ENCODE measurements at places on chromosomes 6 and 20. TPM values are rescaled to one million over a fixed set of nuclear protein-coding genes. Genes with fewer than 3 reads are reported as not detected.
A peak's percentile ranks its signal among the peaks of the same experiment; 100 is the strongest.

- no peak overlapping the region for H3K4me3 ChIP-seq
- no peaks in the 10 kb centered on the region for H3K4me1 ChIP-seq
- H3K36me3 ChIP-seq = no peaks in the 10 kb centered on the region
- no peak overlapping the region for H3K27ac ChIP-seq
These were observed 153.5 kb upstream of the MLN start for GRCh38 chr6:33957131-33957891.

GRCh38 chr6:108866798-108867197 lies 18.6 kb downstream of the ARMC2 start:
- H3K27ac ChIP-seq = no peak overlapping the region
- peaks cover 10% of the 10 kb centered on the region for H3K36me3 ChIP-seq
- peaks cover 45% of the 10 kb centered on the region for H3K4me1 ChIP-seq
- no peaks in the 10 kb centered on the region for H3K27me3 ChIP-seq
- no peak overlapping the region for H3K4me3 ChIP-seq

DNA sequence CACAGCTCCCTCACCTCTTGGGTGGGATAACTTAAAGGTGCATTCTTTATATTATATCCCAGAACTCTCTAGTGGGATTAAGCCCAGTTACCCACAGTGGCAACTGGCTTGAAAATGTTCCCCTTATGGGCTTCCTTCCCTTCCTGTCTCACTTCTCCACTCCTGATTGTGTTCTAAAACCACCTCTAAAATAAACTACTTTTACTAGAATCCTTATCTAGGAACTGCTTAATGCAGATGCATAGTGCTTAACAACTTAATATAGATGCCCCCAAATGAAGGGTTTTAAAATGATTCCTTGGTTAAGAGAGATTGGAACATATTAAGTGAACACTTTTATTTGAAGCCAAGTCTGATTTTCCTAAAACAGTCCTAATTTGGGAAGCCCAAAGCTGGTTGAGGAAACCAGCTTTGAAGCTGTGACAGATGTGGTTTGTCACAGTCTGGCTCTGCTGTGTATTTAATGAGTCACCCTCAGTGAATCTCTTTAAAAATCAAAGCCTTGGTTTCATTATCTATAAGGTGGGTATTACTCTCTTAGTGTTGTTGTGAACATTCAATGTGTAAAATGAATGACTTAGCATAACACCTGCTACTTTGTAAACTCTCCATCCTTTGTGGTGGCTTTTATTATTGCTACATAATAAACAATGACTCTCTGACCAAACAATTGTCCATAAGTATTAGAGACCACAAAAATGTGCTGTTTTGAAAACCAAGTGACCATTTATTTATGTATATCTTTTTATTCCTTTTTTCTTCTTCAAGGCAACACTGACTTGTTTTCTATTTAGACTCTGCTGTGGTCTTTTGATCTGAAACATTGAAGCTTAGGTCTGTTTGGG lies 24.4 kb downstream of the PLCB1 start:
- H3K4me1 ChIP-seq = peaks cover 58% of the 10 kb centered on the region
- H3K27ac ChIP-seq = peak overlapping the region; percentile 70
- no peaks in the 10 kb centered on the region for H3K27me3 ChIP-seq
- H3K4me3 ChIP-seq = peak overlapping the region; percentile 78

DNA sequence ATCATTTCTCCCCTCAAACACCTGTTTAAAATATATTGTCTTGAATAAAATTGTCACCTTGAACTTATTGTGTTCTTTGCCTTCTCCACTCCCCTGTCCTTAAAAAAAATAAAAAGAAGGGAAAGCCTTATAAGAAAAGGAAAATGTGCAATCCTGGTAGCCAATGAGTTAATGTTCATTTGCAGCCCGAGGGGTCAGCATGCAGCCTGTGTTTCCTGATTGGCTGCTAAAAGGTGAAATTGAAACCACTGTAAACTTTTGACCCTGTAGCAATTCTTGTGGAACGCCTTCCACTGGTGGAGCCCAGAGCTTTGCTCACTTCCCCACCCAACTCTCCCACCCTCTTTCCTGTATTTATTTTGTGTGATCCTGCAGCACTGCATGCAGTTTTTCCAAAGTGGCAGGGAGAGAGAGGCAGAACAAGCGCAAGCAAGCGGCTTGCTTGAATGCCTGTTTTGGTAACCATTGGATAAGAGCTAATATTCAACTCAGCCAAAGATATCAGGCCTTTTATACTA lies 74.9 kb downstream of the NCOA3 start:
- no peaks in the 10 kb centered on the region for H3K36me3 ChIP-seq
- DNase-seq = no peak
- H3K4me1 ChIP-seq = peaks cover 47% of the 10 kb centered on the region
- H3K4me3 ChIP-seq = peak overlapping the region; percentile 30
- peak overlapping the region; percentile 62 for H3K27ac ChIP-seq

DNA sequence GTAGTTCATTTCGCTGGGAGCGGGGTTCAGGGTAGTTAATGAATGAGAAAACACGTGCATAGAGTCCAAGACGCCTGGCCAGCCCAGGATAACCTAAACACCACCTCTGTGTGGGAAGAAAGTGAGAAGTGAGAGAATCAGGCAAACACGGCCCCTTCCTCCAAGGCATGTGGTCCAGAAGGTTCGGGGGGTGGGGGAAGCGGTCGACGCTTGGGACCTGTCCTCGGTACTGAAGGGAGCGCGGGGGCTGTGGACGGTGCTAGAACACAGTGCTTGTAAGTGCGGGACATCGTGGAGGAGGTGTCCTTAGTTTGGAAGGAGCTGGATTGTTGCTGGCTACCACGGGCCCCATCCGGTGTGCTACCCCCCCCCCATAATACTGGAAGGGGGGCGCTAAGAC lies 1.7 kb upstream of the VSTM2L start:
- H3K4me3 ChIP-seq = no peak overlapping the region
- H3K4me1 ChIP-seq = peaks cover 14% of the 10 kb centered on the region
- H3K27ac ChIP-seq = no peak overlapping the region
- peaks cover 50% of the 10 kb centered on the region for H3K27me3 ChIP-seq
- H3K36me3 ChIP-seq = peaks cover 4% of the 10 kb centered on the region
- no peak for DNase-seq

- H3K36me3 ChIP-seq = no peaks in the 10 kb centered on the region
These were observed 282.8 kb upstream of the SGK1 start for GRCh38 chr6:134600671-134601070.

GRCh38 chr6:105941621-105942412 lies 144.3 kb upstream of the PRDM1 start:
- no peak overlapping the region for H3K27ac ChIP-seq
- no peak overlapping the region for H3K4me3 ChIP-seq
- H3K4me1 ChIP-seq = peaks cover 14% of the 10 kb centered on the region
- H3K36me3 ChIP-seq = no peaks in the 10 kb centered on the region
- DNase-seq = no peak

- H3K4me1 ChIP-seq = no peaks in the 10 kb centered on the region
- H3K4me3 ChIP-seq = no peak overlapping the region
- H3K27ac ChIP-seq = no peak overlapping the region
- no peaks in the 10 kb centered on the region for H3K36me3 ChIP-seq
- no peaks in the 10 kb centered on the region for H3K27me3 ChIP-seq
- no peak for DNase-seq
These were observed 27.5 kb downstream of the EPB41L1 start for GRCh38 chr20:36181934-36182603.

- H3K4me3 ChIP-seq = no peak overlapping the region
- peaks cover 16% of the 10 kb centered on the region for H3K27me3 ChIP-seq
- no peaks in the 10 kb centered on the region for H3K4me1 ChIP-seq
- H3K36me3 ChIP-seq = no peaks in the 10 kb centered on the region
- DNase-seq = no peak
- H3K27ac ChIP-seq = no peak overlapping the region
These were observed 86.3 kb downstream of the SLC22A23 start for GRCh38 chr6:3370361-3371221.

GRCh38 chr20:41587956-41588355 lies 30.2 kb downstream of the CHD6 start:
- H3K27me3 ChIP-seq = no peaks in the 10 kb centered on the region
- H3K4me3 ChIP-seq = no peak overlapping the region
- H3K36me3 ChIP-seq = peaks cover 16% of the 10 kb centered on the region
- peaks cover 16% of the 10 kb centered on the region for H3K4me1 ChIP-seq
- H3K27ac ChIP-seq = no peak overlapping the region

DNA sequence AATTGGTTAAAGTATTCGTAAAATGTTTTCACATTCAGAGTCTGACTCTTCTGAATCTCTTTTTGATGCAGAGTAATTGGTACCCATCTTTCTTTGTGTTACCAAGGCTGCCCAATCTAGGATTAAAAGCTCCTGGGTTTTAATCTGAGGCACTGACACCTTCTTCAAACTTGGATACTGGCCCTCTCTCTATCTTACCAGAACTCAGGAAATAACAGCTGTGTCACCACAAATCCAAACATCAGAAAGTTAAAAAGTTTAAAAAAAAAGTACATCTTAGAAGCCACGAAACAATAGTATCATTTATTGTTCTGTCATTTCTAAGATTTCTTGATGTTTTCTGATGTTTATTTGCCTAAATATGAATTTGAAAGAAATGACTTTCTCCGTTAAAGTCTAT lies 255.5 kb upstream of the RUNX2 start:
- H3K36me3 ChIP-seq = peaks cover 3% of the 10 kb centered on the region
- H3K27me3 ChIP-seq = no peaks in the 10 kb centered on the region
- no peak overlapping the region for H3K4me3 ChIP-seq
- no peak for DNase-seq
- H3K4me1 ChIP-seq = peaks cover 6% of the 10 kb centered on the region

DNA sequence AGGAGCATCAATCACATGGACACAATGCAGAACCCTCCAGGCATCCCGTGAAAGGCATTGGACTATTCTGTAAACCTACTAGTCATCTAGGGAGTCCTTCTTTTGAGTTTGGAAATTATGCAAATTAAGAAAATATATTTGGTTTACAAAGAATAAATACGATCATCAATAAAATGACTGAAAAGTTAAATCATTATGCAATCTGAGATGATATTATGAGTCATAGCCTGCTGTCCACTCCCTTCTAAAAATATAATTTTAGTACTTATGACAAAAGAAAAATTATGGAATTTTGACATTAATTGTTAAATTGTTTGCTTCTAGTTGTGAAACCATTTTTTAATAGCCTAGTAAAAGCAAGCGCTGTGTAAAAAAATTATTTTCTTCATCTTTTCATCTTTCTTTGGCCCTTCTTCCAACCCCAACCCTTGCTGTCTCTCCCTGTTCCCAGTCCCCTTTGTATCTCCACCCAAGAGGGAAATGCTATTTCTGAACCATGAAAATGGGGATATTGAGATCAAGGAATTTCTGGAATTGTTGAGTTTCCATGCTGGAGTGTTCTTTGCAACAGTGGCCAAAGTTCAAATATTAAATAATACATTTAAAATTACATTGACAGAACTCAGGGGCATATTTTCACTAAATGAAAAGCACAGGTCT lies 599.8 kb downstream of the COL12A1 start:
- no peaks in the 10 kb centered on the region for H3K4me1 ChIP-seq
- H3K27me3 ChIP-seq = no peaks in the 10 kb centered on the region
- H3K4me3 ChIP-seq = no peak overlapping the region
- DNase-seq = no peak
- H3K27ac ChIP-seq = no peak overlapping the region

GRCh38 chr20:18090477-18090876 lies 32.8 kb upstream of the OVOL2 start:
- H3K36me3 ChIP-seq = no peaks in the 10 kb centered on the region
- no peak overlapping the region for H3K27ac ChIP-seq
- H3K27me3 ChIP-seq = peaks cover 5% of the 10 kb centered on the region
- no peak for DNase-seq
- no peak overlapping the region for H3K4me3 ChIP-seq
- H3K4me1 ChIP-seq = no peaks in the 10 kb centered on the region

DNA sequence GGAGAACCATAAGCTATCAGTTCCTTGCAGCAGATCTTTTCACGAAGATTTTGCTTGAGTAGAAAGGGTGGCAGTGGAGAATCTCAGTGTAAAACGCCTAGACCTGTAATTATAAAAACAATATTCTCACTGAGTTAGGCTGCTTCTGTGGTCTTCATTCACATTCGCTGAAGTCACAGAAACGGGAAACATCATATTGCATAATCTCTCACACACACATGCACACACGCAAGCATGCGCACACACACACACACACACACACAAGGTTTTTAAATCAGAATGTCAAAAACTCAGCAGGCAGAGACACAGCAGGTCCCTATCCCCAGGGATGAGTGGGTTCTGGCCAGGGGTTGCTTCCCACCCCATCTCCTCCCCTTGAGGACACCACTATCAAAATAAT lies 175.5 kb downstream of the ATXN1 start:
- peak overlapping the region; percentile 58 for H3K27ac ChIP-seq
- H3K27me3 ChIP-seq = no peaks in the 10 kb centered on the region
- H3K4me3 ChIP-seq = peak overlapping the region; percentile 68
- DNase-seq = no peak

DNA sequence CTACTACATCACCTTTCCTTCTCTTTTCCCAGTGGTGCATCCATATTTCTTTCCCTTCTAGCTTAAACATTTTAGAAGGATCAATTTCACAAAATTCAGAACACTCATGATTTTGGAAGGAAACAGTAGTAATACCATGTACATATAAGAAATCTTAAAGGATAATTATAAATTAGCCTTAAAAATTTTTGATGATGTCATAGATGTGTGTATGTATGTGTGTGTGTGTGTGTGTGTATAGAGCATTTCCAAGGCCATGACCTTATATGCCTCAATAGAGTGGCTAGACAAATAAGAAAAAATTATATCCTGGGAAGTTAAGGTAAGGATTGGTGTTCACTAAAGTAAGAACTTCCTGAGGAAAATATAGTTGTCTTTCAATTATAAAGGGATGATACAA lies 24.1 kb upstream of the HS3ST5 start:
- no peak overlapping the region for H3K27ac ChIP-seq
- H3K27me3 ChIP-seq = no peaks in the 10 kb centered on the region
- no peaks in the 10 kb centered on the region for H3K36me3 ChIP-seq
- H3K4me1 ChIP-seq = no peaks in the 10 kb centered on the region

GRCh38 chr6:14665827-14666724 lies 548.5 kb downstream of the CD83 start:
- peak overlapping the region; percentile 21 for H3K4me3 ChIP-seq
- peaks cover 12% of the 10 kb centered on the region for H3K27me3 ChIP-seq
- H3K36me3 ChIP-seq = no peaks in the 10 kb centered on the region
- no peak for DNase-seq
- peak overlapping the region; percentile 10 for H3K27ac ChIP-seq

DNA sequence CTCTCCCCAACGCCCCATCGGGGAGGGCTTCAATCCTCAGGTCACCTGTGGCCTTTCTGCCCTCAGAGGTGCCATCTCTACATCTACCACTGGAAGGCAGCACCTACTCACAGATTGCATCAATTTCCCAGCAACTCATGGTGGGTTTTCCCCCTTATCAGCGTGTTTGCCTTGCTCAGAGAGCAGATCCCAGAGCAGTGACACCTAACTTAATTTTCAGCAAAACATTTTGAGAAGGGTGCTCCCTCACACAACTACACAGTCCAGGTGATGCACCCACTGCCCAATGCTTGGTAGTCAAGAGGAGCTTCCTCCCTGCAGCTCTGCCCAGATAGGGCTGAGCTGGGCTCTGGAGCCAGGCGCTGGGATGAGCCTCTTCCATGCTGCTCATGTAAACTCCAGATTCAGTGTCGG lies 48.2 kb downstream of the PLG start:
- no peaks in the 10 kb centered on the region for H3K4me1 ChIP-seq
- peaks cover 5% of the 10 kb centered on the region for H3K27me3 ChIP-seq
- no peaks in the 10 kb centered on the region for H3K36me3 ChIP-seq
- no peak for DNase-seq
- H3K4me3 ChIP-seq = no peak overlapping the region

- H3K27me3 ChIP-seq = no peaks in the 10 kb centered on the region
- DNase-seq = no peak
- no peak overlapping the region for H3K4me3 ChIP-seq
- H3K4me1 ChIP-seq = peaks cover 11% of the 10 kb centered on the region
- H3K36me3 ChIP-seq = no peaks in the 10 kb centered on the region
- no peak overlapping the region for H3K27ac ChIP-seq
These were observed 49.1 kb downstream of the TXLNB start for GRCh38 chr6:139242457-139243240.

The MYL9 gene
- total RNA-seq = not detected

The VIP gene
- total RNA-seq = not detected

The HLA-DMA gene
- total RNA-seq = 16.9 TPM

The VWA7 gene
- 2.1 TPM for total RNA-seq

The GMDS gene
- 23.7 TPM for total RNA-seq

The EYA4 gene
- total RNA-seq = not detected

The BPIFB6 gene
- total RNA-seq = not detected

All from natural killer cell treated with Interleukin-12 subunit alpha and Interleukin-12 subunit beta and Interleukin-15 and Interleukin-18, amount 100 ng/mL, for 72 hours (primary cell).